ENCODE measurements at places on chromosomes 3 and 15. TPM values are rescaled to one million over a fixed set of nuclear protein-coding genes. Genes with fewer than 3 reads are reported as not detected.

DNA sequence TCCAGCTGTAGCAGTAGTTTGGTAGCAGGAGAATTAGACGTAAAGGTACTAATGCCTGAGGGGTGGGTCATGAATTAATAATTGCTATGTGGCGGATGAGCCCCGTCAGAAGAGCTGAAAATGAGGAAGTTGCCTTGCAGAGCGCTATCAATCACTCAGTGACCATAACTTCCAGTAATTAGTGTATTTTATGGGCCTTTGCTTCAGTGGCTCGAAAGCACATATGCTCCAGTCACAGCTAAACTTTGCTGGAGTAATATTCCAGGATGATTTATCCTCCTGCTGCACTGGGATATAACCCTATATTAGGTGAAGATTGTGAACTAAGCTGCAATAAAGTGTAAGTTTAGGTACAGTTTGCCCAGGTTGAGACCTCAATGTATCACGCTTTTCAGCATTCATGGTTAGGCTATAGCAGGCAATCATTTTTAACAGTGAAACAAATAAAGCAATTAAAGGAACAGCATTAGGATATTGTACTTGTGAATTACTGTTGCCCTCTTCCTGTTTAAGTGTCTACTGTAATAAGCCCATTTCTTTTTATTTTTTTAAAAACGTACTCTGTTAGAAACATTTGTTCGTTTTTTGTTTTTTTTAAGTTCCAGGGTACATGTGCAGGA is 104.6 kb upstream of the SKOR1 start:
- H3K4me1 ChIP-seq, result peaks cover 4% of the 10 kb centered on the region
- H3K36me3 ChIP-seq, result no peaks in the 10 kb centered on the region
- H3K4me3 ChIP-seq, result no peak overlapping the region
- H3K27ac ChIP-seq, result no peak overlapping the region
- no peak for DNase-seq

Gene TP63
- not detected for total RNA-seq

Gene SKOR1
- total RNA-seq, result 0.21 TPM

DNA sequence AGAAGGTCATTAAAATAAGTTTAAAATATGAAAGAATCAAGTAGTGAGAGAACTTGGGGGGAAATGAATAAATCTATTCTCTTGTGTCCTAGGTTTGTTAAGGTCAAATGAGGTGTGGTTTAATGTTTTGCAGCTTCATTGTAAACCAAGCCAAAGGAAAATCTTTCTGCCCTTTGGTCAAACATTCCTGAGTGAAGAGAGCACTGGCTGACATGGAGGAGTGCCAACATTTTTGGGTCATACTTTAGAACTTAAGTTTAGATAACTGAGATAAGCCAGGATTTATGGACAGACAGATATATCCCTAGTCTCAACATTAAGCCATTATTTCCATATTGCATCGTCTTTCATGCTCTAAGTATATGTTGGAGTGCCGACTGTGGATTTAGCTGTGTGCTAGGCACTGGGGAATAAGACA is 66.4 kb downstream of the PTPRG start:
- DNase-seq, result no peak
- H3K4me3 ChIP-seq, result no peak overlapping the region
- no peaks in the 10 kb centered on the region for H3K4me1 ChIP-seq

Gene IGF2BP2
- 0.21 TPM for total RNA-seq

Gene FOXB1
- total RNA-seq, result 0.52 TPM

DNA sequence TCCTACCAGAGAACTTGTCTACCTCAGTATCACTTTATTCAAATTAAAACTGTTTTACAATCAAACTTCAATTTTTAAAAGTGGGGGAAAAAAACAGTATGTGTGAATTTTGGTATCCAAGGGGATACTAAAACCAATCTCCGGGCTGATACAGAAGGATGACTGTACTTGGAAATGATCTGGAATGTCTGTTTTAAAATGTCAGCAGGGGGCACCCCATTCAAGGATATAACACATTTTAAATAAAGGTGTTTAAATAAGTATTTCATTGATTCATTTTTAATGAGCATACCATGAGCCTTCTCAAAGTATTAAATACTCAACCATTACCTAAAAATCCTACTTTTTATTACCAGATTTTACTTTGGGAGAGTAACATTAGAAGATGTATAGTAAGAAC is 67.9 kb downstream of the ULK4 start:
- no peak overlapping the region for H3K4me3 ChIP-seq
- DNase-seq, result no peak
- H3K27ac ChIP-seq, result no peak overlapping the region

GRCh38 chr3:8651418-8652323 is 7.1 kb upstream of the SSUH2 start:
- H3K27ac ChIP-seq, result no peak overlapping the region
- DNase-seq, result no peak
- H3K27me3 ChIP-seq, result no peaks in the 10 kb centered on the region
- no peaks in the 10 kb centered on the region for H3K4me1 ChIP-seq

Gene IQCF5
- total RNA-seq, result not detected

GRCh38 chr15:74820056-74820455 is 6.4 kb upstream of the CPLX3 start:
- H3K27ac ChIP-seq, result no peak overlapping the region
- H3K36me3 ChIP-seq, result no peaks in the 10 kb centered on the region
- no peak overlapping the region for H3K4me3 ChIP-seq
- H3K4me1 ChIP-seq, result peaks cover 11% of the 10 kb centered on the region
- no peak for DNase-seq

Gene CDHR4
- not detected for total RNA-seq

Gene TMEM40
- not detected for total RNA-seq

- peaks cover 9% of the 10 kb centered on the region for H3K27me3 ChIP-seq
- no peak overlapping the region for H3K27ac ChIP-seq
- H3K4me3 ChIP-seq, result no peak overlapping the region
- no peaks in the 10 kb centered on the region for H3K4me1 ChIP-seq
- no peak for DNase-seq
Measured at GRCh38 chr3:11989383-11990038, 14.7 kb upstream of the SYN2 start.

GRCh38 chr3:196666001-196666867 is 26.7 kb downstream of the NRROS start:
- H3K36me3 ChIP-seq, result peaks cover 12% of the 10 kb centered on the region
- DNase-seq, result no peak
- H3K4me1 ChIP-seq, result peaks cover 7% of the 10 kb centered on the region
- H3K27ac ChIP-seq, result peak overlapping the region; percentile 1
- H3K4me3 ChIP-seq, result no peak overlapping the region

Measured in activated CD8-positive, alpha-beta T cell treated with anti-CD3 and anti-CD28 coated beads, Interleukin-2, amount 10 ng/mL, durations not matched to agents 7 days and 5 days (primary cell).